ENCODE measurements at places on chromosomes 7 and 10. TPM values are rescaled to one million over a fixed set of nuclear protein-coding genes. Genes with fewer than 3 reads are reported as not detected.

The PRRT4 gene
- not detected for total RNA-seq

The CLDN4 gene
- total RNA-seq, result 2.6 TPM

The LBX1 gene
- not detected for total RNA-seq

The PLA2G12B gene
- not detected for total RNA-seq

The FGF8 gene
- total RNA-seq, result not detected

The TEX36 gene
- not detected for total RNA-seq

The PLXNA4 gene
- 2.2 TPM for total RNA-seq

The SPACDR gene
- 0.78 TPM for total RNA-seq

The BEND7 gene
- total RNA-seq, result 1.5 TPM

The GIMAP8 gene
- total RNA-seq, result not detected

The IFIT1B gene
- not detected for total RNA-seq

The PDE1C gene
- 0.73 TPM for total RNA-seq

The SPAM1 gene
- not detected for total RNA-seq

The APBB1IP gene
- 12.9 TPM for total RNA-seq

The GFRA1 gene
- total RNA-seq, result 1.1 TPM

The PLAU gene
- 63.9 TPM for total RNA-seq
